ENCODE measurements at places on chromosomes 16 and 17.
A peak's percentile ranks its signal among the peaks of the same experiment; 100 is the strongest.

DNA sequence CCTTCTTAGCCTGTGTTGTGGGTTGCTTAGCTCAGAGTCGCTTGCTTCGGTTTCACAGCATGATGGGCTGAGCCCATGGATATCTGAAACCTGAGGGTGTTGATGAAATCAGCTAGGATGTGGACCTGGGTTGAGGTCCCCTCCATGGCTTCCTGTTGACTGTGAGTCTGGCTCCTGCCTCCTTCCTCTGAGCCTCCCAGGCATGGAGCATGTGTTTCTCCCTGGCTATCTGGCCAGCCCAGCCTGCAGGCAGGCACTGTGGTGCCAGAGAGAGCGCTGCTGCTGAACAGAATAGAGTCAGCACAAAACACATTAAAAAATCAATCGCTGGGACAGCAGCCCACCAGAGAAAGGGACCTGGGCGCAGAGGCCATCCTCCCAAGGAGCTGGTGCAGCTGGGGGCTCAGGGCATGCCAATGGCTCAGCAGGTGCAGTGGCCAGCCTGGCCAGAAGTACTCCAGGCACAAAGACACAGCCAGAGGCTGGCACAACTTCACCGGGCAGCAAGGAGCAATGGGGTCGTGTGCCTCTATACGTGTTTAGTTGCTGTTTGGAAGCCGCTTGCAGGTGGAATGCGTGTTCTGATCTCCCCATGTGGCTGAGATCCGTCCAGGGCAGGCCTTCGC is 28.3 kb upstream of the GPRC5C start:
- DNase-seq = no peak

GRCh38 chr17:16820161-16820877 is 130.3 kb downstream of the CCDC144A start:
- no peak for DNase-seq

GRCh38 chr16:74320707-74321106 is 24.1 kb downstream of the PSMD7 start:
- no peak for DNase-seq

DNA sequence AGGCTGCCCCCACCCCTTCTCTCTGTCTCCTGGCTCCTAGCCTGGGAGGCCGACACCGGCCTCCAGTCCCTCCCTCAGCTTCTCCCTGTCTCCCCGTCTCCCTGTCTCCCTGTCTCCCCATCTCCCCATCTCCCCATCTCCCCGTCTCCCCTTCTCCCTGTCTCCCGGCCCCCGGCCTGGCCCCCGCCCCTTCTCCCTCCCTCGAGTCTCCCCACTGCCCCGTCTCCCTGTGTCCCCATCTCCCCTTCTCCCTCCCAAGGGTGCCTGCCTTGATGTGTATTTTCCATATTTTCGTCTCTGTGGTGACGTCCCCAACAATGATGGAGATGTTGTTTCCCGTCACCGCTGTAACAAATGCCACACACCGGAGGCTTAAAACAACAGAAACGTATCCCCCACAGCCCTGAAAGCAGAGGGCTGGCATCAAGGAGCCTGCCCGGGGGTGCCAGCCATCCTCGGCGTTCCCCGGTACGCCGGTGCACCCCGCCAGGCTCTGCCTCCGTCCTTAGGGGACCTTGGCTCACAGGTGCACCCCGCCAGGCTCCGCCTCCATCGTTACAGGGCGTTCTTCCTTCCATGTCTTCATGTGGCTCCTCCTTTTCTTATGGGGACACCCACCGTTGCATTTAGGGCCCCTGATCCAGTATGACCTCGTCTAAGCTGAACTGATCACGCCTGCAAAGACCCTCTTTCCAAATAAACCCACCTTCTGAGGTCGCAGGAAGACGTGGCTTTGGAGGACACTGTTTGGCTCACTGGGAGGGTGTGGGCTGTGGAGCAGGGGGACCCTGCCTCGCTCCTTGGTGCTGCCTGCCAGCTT is 151.6 kb downstream of the NPIPB11 start:
- DNase-seq = no peak

DNA sequence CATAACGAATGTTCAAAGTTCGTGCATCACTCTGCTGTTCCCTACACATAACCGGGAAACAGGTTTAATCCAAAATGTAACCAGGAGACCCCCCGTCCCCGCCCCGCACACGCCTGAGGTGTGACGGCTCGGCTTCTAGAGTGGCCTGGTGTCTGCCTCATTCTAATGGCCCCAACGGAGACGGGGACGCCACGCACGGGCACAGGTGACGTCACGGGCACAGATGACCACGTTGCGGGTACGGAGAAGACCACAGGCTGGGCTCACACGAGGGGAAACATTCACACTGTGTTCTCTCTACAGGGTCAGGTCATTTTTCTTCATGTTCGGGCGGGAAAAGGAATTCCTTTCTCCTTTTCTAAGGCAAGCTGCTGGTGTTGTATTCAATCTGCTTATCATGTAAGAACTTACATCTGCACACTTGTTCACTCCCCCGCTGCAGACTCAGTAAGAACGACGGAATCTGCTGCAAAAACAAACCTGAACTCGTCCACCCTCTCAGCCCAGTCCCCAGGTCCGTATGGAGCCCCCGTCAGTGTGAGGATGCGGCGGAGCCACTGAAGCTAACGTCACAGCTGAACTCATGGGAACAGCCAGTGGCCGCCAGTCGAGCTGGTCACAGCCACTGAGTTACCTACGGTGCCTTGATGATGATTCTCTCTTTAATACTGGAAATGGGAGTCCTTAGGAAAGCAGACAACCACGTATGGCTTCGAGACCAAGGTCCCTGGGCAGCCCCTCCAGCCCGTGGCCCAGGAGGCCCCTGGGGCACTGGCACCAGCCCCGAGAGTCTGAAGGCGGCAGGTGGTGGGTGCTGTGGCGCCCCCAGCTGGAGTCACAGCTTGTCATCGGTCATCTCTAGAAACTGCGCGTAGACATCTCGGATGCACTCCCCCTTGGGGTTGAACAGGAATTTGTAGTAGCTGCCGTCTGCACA is 32.9 kb downstream of the WDR45B start:
- DNase-seq = no peak

- no peak for DNase-seq
Measured at GRCh38 chr17:17757391-17757791, 76.1 kb downstream of the RAI1 start.

DNA sequence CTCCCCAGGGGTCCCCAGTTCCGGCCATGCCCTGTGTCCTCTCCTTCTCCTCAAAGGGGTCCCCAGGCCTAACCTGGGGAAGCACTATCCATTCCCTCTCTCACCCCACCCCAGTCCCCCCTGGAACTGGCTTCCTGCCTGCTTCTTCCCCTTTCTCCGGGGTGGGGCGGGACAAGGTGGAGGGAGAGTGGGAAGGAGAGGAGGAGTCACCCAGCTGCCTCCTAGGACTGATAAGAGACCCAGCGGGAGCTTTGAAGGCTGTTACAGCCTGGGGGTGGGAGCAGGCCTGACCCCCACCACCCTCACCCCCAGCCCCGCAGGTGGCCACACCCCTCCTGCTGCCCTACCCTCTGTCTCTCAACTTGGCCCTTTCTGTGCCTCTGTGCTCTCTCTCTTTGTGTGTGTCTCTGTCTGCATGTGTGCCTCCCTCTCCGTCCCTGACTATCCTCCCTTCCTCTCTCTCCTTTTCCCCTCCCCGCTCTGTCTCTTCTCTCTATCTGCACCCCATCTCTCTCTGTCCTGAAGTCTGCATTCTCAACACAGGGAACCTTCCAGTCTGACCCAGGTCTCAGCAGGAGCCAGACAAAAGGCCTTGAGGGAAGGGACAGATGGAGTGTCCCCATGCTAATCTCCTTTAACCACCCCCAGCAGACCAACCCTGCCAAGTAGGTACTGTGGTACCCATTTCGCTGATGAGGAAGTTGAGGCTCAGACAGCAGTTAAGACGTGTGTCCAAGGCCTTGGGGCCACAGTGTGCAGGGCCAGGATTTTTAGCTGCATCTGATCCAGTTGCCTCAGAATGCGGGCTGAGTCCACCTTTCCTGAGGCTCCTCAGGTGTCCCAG is 66.1 kb downstream of the RAB11FIP4 start:
- DNase-seq = no peak

DNA sequence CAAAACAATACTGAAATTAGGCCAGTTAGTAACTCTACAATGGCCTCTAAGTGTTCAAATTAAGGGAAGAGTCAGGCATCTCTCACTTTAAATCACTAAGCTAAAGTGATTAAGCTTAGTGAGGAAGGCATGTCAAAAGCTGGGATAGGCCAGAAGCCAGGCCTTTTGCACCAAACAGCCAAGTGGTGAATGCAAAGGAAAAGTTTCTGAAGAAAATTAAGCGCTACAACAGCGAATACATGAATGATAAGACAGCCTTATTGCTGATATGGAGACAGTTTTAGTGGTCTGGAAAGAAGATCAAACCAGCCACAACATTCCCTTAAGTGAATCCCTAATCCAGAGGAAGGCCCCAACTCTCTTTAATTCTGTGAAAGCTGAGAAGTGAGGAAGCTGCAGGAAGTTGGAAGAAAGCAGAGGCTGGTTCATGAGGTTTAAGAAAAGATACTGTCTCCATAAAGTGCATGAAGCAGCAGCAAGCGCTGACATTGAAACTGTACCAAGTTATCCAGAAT is 12.1 kb downstream of the RFWD3 start:
- no peak for DNase-seq

DNA sequence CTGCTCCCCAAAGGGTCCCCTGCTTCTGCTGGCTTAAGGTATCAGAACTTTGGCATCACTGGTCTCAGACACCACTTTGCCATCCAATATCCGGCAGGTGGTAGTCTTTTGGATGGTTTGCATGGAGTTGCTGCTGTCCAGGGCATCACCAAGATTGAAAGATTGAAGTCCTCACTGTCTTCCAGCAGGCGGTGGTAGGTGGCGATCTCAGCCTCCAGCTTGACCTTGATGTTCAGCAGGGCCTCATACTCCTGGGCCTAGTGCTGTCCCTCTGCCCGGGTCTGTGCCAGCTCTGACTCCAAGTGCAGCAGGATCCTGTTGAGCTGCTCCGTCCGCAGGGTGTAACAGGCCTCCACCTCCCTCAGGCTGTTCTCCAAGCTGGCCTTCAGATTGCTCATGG is 43.0 kb upstream of the TMEM97 start:
- no peak for DNase-seq

DNA sequence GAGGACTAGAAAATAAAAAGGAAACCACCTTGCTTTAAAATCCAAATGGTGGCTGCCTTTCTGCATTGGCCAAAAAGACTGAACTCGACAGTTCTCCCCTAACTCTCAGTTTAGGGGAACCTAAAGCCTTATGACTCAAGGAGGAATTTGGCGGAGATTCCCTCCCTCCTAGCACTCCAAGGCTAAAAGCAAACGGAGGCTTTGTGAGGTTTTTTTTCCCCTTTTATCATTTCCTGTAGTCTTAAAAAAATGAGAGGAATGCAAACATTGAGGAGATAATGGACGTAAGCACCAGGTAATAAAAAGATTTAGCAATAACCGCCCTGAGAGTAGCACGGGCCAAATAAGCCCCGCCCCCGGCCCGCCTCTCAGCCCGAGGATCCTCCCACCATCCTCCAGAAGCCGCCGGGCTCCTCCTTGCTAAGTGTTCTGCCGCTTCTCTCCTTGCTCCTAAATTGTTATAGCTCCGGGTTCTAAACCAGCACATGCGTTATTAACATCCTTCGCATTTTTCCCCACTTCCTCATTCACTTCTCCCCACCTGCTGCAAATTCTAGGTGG is 5.8 kb upstream of the KIFC3 start:
- peak; percentile 91 for DNase-seq

DNA sequence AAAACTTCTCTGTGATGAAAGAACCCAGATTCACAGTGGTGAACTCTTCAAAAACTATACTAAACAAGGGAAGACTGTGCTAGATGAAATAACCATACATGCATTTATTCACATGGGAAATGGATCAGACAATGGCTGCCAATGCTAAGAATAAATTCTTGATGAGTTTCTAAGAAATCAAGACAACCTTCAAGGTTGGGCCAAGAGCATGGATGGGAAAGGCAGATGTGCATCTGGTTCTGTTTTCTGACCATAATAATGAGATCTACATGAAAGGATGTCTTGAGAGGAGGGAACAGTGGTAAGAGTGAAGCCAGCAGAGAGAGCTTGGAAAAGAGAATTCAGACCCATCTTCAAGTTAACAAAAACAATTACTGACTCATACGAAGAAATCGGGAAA is 31.4 kb downstream of the ANKRD11 start:
- DNase-seq = no peak

DNA sequence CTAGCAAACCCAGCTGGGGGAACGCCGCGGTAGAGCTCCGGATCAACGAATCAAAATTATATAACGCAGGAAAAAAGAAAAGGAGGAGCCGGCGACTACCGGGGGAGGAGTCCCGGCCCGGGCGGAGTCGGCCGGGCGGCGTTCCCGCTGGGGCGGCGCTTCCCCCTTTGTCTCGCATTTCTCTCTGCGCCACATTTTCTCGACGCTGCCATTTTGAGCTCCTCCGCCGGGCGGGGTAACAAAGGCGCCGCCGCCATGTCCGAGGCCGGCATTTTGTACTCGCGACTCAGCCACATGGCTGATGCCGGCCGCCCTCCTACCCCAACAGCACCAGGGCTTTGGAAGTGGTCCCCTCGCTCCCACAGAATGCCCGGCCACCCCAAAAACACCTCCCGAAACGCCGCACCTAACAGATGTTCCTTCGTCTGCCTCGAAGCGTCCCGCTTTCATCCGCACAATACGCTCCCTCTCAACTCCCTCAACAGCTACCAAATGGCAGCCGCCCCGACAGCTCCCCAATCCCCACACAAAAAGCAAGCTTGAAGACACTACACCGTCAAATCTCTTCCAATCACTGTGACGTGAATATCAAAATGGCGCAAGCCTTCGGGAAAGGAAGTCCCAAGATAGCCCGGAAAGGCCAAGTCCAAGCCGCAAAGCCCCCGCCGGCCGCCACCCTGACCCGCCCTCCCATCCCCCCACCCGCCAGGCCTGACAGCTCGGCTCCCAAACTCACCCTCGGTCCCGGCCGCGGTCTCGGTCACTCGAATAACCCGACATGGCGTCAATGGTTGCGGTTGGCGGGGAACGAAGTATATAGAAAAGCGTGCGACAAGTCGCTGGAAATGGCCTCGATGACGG is 519 bp downstream of the DDX5 start:
- DNase-seq = peak; percentile 51

DNA sequence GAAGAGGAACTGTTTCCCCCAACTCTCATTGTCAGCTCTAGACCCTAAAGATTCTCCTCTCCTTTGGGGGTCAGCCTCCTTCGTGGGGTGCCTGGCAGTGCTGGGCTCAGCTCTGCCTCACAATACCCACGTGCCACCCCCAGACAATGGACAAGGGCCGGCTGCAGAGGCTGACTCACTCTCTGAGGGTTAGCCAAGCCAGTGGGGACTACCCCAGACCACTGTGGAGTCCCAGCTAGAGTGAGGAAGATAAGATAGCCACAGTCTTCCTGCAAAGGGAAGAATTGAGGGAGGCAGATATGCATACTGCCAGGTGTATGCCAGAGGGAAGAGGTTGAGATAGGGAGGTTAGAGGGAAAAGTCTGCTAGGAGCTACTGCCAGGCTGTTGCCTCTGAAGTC is 13.5 kb upstream of the MTMR4 start:
- DNase-seq = no peak

GRCh38 chr17:35537601-35538141 is at the start of gene SLFN12L:
TSS of gene SLFN12L (minus strand) at chr17:35537678. CDS start at chr17:35522364, 15,314 bp downstream.
- no peak for DNase-seq
